SK-MEL-5 (cell line): ENCODE measurements at places on chromosomes 13 and 19. TPM values are rescaled to one million over a fixed set of nuclear protein-coding genes. Genes with fewer than 3 reads are reported as not detected.

- DNase-seq = no peak
Measured at GRCh38 chr13:36086117-36086516, 45.1 kb downstream of the DCLK1 start.

DNA sequence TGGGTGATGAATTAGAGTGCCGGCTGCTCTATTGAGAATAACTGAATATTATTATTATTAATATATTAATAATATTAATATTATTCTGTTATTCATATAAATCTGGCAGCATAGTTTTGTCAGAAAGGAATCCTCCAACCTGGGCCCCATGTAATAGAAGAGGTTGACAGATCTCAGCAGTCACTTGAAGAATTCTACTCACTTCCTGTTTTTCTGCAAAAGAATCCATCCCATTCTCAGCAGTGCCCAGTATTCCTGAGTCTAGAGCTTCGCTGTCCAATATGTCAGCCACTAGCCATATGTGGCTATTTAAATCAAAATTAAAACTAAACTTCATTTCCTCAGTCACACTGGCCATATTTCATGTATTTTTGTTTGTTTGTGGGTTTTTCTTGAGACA lies 72.4 kb upstream of the USPL1 start:
- no peak for DNase-seq

GRCh38 chr19:1837625-1838105 lies 10.6 kb downstream of the REXO1 start:
- peak; percentile 47 for DNase-seq

Gene BST2
- total RNA-seq = 0.21 and 1.9 TPM in 2 replicates

Gene MEIS3
- total RNA-seq = 12.9 and 20.0 TPM in 2 replicates
